ENCODE measurements at places on chromosomes 1 and 21.

DNA sequence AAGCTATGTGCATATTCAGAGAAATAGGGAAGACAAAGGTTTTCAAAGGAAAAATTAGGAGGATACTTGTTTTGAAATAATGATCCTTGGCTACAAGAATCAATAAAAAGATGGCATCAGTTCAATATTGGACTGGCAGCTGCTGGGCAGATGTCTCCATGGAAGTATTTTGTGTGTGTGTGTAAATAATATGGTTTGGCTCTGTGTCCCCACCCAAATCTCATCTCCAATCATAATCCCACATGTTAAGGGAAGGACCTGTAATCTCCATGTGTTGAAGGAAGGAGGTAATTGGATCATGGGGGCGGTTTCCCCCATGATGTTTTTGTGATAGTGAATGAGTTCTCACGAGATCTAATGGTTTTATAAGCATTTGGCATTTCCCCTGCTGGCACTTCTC is 40.4 kb upstream of the LRRC7 start:
- H3K36me3 ChIP-seq, result no peaks in the 10 kb centered on the region
- no peak overlapping the region for H3K4me3 ChIP-seq
- no peak for DNase-seq
- no peaks in the 10 kb centered on the region for H3K4me1 ChIP-seq
- no peak overlapping the region for H3K27ac ChIP-seq

DNA sequence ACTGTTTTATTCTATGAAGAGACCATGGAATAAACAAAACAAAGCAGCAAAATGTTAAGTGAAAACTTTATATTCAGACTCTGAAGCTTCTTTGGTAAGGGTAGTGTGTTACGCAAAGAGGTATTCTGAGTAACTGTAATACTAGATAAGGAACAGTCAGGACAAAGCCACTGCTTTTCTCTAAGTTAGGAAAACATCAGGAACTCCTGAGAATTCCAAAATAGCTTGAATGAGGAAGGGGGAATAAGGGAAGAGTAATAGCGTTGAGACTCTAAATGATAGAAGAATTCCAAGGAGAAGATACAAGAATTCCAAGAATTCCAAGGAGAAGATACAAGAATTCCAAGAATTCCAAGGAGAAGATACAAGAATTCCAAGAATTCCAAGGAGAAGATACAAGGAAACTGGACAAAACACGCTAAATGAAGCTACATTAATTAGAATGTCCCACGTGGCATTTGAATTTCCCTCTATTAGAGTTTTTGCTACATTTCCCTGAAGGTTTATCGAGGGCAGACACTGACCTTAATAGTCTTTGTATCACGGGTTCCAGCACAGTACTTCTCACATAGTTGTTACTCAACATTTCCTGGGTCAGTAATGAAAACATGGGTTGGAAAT is 71.5 kb downstream of the SMYD3 start:
- no peaks in the 10 kb centered on the region for H3K27me3 ChIP-seq
- no peak overlapping the region for H3K27ac ChIP-seq
- H3K4me1 ChIP-seq, result peaks cover 14% of the 10 kb centered on the region
- no peak for DNase-seq
- H3K36me3 ChIP-seq, result peaks cover 28% of the 10 kb centered on the region

- no peak for DNase-seq
- H3K27ac ChIP-seq, result no peak overlapping the region
- peaks cover 11% of the 10 kb centered on the region for H3K4me1 ChIP-seq
- no peaks in the 10 kb centered on the region for H3K27me3 ChIP-seq
These were observed 488 bp downstream of the DBT start for GRCh38 chr1:100249155-100249536.

- H3K27me3 ChIP-seq, result peaks cover 57% of the 10 kb centered on the region
- no peak for DNase-seq
- no peak overlapping the region for H3K27ac ChIP-seq
- no peak overlapping the region for H3K4me3 ChIP-seq
- no peaks in the 10 kb centered on the region for H3K36me3 ChIP-seq
These were observed 18.6 kb upstream of the TSPEAR start for GRCh38 chr21:44730028-44730395.

DNA sequence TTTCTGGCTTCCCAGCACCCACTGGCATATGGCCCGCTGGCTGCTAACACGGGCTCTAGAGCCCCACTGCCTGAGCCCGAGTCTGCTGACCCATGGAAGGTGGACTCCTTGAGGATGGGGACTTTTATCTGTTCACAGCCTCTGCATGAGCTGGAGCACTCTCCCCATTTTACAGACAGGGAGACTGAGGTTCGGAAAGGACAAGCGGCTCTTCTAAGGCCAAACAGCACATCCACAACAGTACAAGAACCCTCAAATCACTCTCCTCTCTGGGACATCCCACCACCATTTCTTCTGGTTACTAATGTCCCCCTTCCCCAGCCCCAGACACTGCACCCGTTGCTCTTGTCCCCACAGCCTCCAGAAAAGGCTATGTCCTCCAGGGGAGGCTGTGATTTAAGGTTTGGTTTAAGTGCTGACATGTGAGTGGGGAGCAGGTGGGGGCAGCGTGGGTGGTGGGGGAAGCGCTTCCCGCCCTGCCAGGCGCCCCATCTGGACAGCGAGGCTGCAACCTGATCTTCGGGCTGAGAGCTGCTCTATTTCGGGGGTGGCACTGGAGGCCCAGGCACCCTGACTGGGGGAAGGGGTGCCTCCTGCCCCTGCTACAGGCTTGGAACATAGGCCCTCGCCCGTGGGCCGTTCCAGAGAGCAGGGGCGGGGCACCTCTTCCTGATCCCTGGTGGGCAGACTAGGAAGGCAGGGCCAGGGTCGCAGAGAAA is 104.8 kb upstream of the WNT4 start:
- H3K27ac ChIP-seq, result no peak overlapping the region
- H3K4me1 ChIP-seq, result no peaks in the 10 kb centered on the region
- peaks cover 63% of the 10 kb centered on the region for H3K27me3 ChIP-seq
- no peak for DNase-seq
- no peaks in the 10 kb centered on the region for H3K36me3 ChIP-seq
- H3K4me3 ChIP-seq, result no peak overlapping the region

DNA sequence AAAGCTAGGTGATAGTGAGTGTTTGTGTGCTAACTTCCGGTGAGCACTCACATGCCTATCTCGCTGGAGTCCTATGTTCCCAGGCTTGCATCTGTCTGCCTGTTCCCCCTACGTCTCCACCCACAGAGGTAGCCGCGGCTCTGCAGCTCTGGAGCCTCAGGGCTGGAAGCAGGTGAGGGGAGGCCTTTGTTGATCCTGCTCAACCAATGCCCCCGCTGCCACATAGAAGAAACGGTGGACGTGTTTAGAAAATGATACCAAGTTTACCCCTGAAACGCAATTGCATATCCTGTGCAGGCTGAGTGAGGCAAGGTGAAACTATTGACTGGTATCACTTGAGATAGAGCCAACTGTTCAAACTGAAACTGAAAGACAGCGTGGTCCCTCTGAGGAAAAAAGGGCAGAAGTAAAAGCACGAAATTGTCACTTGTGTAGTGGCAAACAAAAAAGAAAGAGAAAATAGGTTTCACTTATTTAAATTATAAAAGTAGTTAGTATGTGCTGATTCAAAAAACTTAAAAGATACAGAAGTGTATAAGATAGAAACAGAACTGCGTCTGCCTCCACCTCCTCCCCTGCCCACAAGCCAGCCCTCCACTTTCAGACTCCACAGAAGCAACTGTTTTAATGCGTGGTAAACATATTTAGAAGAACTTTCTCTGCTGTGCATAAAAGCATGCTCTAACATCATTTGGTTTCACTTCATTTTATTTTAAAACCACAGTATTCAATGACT is 38.6 kb upstream of the ETS2 start:
- peak overlapping the region; percentile 86 for H3K4me3 ChIP-seq
- peaks cover 14% of the 10 kb centered on the region for H3K4me1 ChIP-seq
- peak overlapping the region; percentile 85 for H3K27ac ChIP-seq
- no peaks in the 10 kb centered on the region for H3K36me3 ChIP-seq
- peak; percentile 69 for DNase-seq

- peaks cover 37% of the 10 kb centered on the region for H3K4me1 ChIP-seq
- peak; percentile 33 for DNase-seq
- peak overlapping the region; percentile 88 for H3K27ac ChIP-seq
- H3K36me3 ChIP-seq, result no peaks in the 10 kb centered on the region
These were observed 442.7 kb downstream of the PTBP2 start for GRCh38 chr1:97164276-97164639.

DNA sequence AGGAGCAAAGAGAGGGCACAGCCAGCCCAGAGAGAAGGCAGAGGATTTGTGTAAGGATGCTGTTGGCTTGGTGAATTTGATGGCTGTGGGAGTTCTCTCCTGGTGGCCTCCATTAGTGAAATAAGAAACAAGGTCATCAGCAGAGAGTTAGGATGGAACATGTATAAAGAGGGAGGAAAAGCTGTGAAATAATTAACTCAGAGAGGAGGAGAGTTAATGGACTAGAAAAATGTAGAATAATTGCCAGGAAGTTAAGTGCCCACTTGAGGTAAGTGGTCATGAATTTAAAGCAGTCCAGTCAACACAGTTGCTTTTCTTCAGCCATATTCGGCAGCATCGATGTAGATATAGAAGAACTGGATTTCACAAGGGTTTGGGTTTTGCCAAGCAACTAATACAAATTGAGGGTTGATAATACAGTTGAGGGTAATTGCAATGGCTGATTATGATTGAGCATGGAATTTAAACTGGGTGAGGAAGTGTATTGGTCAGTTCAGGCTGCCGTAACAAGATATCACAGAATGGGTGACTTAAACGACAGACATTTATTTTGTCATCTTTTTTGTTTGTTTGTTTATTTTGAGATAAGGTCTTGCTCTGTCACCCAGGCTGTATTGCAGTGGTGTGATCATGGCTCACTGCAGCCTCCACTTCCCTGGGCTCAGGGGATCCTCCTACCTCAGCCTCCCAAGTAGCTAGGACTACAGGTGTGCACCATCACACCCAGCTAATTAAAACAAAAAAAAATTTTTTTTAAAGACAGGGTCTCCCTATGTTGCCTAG is 31.7 kb upstream of the KLF17 start:
- no peak overlapping the region for H3K4me3 ChIP-seq
- H3K27me3 ChIP-seq, result peaks cover 44% of the 10 kb centered on the region
- H3K27ac ChIP-seq, result no peak overlapping the region
- H3K4me1 ChIP-seq, result no peaks in the 10 kb centered on the region
- no peaks in the 10 kb centered on the region for H3K36me3 ChIP-seq

- H3K27me3 ChIP-seq, result peaks cover 88% of the 10 kb centered on the region
- H3K4me1 ChIP-seq, result peaks cover 5% of the 10 kb centered on the region
- no peak for DNase-seq
- H3K27ac ChIP-seq, result no peak overlapping the region
- H3K36me3 ChIP-seq, result no peaks in the 10 kb centered on the region
- no peak overlapping the region for H3K4me3 ChIP-seq
These were observed 104.8 kb upstream of the SLC45A1 start for GRCh38 chr1:8213136-8213535.

DNA sequence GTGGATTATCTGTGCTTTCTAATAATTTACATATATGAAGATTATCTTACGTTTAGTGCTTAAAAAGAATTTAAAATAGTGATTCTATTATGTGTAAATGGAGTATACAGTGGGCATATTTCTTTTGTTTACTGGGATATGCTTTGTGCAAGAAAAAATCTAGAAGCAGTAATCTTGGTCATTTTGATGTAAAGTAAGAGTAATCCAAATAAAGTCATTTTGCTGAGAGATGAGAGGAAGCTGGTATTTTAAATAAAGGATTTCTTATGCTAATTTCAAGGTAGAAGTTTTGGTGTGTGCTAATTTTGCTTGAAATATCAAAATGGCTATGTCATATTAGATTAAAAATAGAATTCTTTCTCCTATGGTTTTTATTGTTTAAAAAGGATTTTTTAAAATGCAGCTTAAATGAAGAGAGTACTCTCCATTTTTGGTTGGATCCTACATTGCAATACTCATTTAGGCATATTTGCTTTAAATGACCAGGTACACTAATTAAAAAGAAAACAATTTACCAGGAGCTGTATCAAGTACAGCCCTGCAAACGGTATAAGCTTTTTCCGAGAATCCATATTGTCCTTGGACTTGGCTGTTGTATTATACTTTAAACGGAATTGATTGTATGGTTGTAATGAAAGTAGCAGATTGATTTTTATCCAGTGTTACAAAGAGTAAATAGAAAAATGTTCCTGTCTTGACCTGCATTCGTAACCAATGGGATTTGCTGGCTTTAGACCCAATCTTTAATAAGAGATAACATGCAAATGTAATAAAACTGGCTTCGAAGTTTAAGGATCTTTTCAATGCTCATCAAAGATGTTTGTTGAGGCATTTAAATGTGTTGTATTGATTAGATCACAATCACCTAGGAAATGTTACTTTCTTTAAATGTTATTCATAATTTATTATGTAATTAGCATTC is 574.7 kb downstream of the USP25 start:
- no peaks in the 10 kb centered on the region for H3K36me3 ChIP-seq
- no peaks in the 10 kb centered on the region for H3K4me1 ChIP-seq

DNA sequence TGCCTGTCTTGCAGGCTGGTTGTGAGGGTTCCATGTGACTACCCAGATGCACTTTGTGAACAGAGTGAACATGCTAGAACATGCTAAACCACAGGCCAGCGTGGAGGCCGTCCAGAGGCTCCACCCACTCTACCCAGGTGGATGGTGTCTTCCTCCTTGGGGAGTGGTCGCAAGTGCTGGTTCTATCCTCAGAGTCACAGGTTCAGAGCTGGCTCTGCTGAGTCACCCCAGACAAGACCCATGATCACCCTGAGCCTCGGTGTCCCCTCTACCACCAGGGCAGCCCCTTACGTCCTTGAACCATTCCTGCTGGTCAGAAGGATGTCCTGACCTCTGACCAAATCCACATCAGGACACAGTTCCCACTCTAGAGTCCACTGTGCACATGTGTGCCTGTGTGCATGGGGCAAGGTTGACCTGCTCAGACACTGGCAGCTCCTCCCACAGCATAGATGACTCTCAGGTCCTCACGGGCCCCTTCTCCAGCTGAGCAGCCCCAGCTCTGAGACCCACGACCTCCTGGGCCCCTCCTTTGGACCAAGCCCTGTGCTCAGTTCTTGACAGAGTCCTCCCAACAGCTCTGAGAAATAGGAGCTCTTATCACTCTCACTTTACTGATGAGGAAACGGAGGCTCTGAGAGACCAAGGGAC is 391.8 kb downstream of the MATN1 start:
- no peaks in the 10 kb centered on the region for H3K27me3 ChIP-seq
- no peak overlapping the region for H3K27ac ChIP-seq
- H3K4me3 ChIP-seq, result no peak overlapping the region
- no peaks in the 10 kb centered on the region for H3K4me1 ChIP-seq

GRCh38 chr1:220787069-220787619 is 431 bp downstream of the MTARC1 start:
- no peak for DNase-seq
- H3K4me3 ChIP-seq, result peak overlapping the region; percentile 78
- peaks cover 9% of the 10 kb centered on the region for H3K4me1 ChIP-seq
- H3K27ac ChIP-seq, result no peak overlapping the region
- peaks cover 35% of the 10 kb centered on the region for H3K27me3 ChIP-seq

GRCh38 chr1:36116901-36117300 is 8.1 kb downstream of the COL8A2 start:
- H3K36me3 ChIP-seq, result no peaks in the 10 kb centered on the region
- peaks cover 3% of the 10 kb centered on the region for H3K27me3 ChIP-seq
- no peak for DNase-seq

DNA sequence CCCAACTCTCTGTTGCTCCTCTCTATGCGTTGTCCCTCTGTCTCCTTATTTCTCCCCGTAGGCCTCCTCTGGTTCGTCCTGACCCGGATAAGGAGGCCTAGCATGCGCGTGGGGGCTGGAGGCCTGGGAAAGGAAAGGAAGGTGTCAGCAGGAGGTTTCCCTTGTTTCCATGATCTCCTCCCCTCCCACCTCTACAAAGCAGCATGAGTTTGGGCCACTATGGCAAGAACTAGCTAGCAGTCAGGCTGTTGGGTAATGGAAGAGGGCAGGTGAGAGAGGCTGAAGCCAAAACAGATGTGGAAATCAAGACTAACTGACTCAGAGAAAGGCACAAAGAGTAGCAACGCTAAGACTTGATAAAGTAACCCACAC is 687 bp upstream of the SEMA6C start:
- H3K27me3 ChIP-seq, result peaks cover 12% of the 10 kb centered on the region
- peaks cover 34% of the 10 kb centered on the region for H3K4me1 ChIP-seq
- DNase-seq, result no peak
- H3K36me3 ChIP-seq, result no peaks in the 10 kb centered on the region
- H3K4me3 ChIP-seq, result peak overlapping the region; percentile 86
- H3K27ac ChIP-seq, result peak overlapping the region; percentile 76
